ENCODE measurements at places on chromosomes 1 and 21.

GRCh38 chr1:148263128-148263905, 111.2 kb upstream of the NBPF11 start:
- no peak for DNase-seq

DNA sequence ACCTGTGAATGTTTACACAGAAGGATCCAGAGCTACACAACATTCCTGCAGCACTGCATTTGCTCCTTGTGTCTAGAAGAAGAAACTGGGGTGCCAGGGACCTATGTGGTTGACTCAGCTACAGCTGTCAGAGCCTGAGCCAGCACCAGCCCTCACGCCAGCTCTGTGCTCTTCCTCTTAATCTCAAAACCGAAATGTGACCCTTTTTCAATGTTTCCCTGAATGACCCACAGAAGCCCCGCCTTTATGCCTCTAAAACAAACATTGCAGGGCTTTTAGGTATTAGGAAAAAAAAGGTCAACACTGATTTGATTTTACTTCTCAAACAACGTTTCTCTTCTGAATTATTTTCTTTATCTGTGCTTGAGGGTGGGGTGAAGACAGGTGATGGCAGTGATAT, 260.5 kb downstream of the DYRK1A start:
- DNase-seq: no peak

- DNase-seq: no peak
Measured at GRCh38 chr1:241647658-241648057, 4.4 kb upstream of the WDR64 start.

DNA sequence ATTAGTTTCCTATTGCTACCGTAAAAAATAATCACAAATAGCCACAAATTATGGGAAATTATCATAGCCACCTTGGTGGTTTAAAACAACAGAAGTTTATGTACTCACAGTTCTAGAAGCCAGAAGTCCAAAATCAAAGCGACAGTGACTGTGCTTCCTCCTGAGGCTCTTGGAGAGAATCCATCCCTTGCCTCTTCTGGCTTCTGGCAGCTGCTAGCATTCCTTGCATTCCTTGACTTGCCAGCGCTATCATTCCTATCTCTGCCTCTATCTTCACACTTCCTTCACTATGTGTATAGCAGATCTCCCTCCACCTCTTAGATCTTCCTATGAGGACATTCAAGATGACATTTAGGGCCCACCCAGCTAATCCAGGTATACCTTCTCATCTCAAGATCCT, 180.1 kb upstream of the USP25 start:
- DNase-seq: no peak

GRCh38 chr1:3096345-3096744, 27.3 kb downstream of the PRDM16 start:
- no peak for DNase-seq

GRCh38 chr1:2561446-2561845, 5.3 kb downstream of the TNFRSF14 start:
- DNase-seq: no peak

DNA sequence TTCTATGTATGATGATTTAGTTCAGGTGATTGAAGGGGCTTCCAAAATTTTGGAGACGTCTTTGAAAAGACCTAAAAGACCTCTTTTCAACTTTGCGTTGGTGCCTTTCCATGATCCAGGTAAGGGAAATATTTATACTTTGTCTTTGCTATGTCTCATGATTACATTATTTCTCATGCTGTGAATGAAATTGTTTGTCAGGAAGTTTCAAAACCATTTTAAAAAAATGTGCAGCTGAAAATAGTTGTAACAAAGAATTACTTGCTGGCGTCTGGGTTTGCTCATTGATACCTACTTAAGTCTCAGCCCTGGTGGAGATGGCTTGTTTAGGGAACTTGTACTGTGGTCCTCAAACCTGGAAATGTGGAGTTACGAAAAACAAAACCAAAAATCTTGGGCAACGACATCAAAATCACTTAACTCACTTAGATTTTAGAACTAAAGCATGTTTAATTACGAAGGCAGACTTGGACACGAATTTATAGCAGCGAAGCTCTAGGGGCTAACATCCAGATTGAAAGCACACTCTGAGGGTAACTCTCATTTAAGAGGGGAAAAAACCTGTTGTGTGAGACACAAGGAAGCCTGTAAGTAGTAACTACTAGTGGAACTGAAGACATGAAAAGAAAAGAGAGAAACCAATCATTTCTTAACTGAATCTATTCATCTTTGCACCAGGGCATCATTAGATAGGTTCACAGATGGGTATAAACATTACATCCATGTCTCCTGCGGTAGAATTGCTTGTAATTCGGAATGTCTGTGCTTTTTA, 924 bp downstream of the HMCN1 start:
- DNase-seq: no peak

DNA sequence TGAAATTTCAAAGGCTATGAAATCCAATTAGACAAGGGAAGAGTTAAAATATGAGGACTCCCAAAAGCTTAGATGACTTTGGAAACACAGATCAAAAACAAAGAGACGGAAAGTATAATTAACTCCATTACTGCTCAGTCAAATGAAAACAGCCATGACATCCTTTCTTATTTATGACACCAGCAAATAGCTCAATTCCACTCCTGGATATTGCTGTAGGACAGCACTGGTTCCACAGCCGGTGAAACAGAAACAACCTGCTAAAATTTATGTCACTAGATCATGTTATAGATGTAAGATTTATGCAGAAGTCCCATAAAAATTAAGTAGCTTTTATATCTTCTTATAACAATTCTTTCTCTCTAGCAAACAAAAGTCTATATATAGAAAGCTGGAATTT, 65.6 kb upstream of the RRP15 start:
- DNase-seq: no peak

GRCh38 chr1:47703981-47704596, 266.2 kb downstream of the FOXD2 start:
- no peak for DNase-seq

- no peak for DNase-seq
Measured at GRCh38 chr1:14320986-14321385, 277.5 kb upstream of the KAZN start.

- DNase-seq: no peak
Measured at GRCh38 chr1:74548961-74549750, 36.7 kb upstream of the LRRC53 start.

GRCh38 chr1:203368624-203369451, 17.9 kb upstream of the FMOD start:
- peak; percentile 15 for DNase-seq

DNA sequence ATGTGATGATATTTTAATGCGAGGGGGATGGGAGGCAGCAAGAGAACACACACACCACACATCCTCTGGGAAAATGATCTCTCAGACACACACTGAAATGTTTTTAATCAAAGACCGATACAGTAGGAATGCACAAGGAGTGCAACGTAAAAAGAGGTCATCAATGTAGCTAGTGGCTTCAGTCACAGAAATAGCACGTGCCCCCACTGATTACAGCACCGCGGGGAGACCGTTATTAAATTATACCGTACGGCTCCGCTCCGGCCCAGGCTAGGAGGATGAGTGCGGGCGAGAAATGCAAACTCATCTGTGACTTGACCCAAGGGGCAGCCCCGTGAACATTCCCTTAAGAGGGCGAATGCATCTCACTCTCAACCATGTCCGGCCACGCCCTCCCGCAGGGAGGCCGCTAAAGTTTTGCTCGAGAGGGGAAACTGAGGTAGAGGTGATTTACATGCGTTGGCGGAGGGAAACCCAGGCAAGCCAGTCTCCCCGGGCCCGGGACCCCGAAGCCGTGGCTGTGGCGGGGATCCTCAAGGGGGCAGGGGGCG, 552 bp downstream of the UBR4 start:
- DNase-seq: no peak

DNA sequence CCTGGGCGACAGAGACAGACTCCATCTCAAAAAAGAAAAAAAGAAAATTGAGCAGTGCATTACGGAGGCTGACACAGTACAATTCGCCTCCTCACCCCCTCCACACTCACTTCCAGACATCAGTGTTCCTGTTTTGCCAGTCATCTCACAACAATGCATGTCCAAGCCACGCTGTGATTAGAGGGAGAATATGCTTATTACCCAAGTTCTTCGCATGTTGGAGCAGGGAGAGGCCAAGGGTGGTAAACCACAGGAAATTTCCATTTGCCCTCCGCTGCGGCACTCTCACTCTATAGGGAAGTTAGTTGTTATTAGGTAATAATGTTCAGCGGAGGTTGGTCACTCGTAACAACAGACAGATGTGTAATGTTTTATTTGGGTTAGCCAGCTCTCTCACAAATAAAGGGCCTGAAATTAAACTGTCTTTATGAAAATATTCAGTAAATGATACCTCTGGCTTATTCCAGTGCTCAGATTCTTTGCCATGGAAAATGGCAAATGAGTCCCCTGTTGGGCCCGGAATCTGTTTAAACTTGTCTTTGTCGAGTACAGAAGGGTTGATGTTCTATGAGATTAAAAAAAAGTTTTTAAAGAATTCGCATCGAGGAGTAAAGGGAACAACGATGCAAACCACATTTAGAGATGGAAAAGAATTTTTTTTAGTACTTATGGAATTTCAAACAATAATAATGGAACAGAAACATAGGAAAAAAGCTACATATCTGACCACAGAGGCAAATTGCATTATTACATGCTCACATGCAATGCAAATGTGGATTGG, 33.1 kb downstream of the KCNJ15 start:
- no peak for DNase-seq

DNA sequence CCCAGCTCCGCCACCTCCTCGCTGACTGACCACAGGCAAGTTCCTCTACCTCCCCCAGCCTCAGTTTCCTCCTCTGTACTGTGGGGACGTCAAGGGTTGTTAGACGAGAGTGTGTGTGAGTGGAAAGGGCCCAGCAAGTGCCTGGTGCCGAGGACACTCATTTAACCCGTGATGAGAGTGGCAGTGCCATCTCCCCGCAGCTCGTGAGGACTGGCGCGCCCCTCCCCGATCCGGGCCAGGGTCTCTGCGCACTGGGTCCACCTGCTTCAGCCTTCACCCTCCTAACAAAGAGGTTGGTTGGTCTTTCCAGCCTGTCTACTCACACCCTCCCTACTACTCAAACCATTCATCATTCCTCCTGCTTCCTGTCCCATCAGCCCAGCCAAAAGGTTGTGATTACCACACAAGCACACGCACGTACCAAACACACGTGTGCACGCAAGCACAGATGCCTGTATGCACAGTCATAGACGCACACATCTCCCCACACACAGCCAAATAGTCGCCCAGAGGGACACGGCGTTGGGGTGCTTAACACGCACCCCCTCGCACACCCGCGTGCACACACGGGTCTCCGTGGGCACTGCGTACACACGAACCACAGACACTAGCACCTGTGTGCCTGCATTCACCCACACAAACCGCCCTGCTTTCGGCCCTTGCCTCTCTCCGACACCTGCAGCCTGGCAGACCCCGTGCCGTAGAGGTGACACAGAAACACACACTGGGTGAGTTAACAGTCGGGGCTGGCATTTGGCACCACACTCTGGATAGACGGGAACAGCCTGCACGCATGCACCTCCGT, 39.3 kb downstream of the TAS1R2 start:
- DNase-seq: no peak

GRCh38 chr1:30888391-30888790, 20.2 kb downstream of the SDC3 start:
- no peak for DNase-seq

GRCh38 chr1:25820247-25821111, 725 bp downstream of the MTFR1L start:
- no peak for DNase-seq

DNA sequence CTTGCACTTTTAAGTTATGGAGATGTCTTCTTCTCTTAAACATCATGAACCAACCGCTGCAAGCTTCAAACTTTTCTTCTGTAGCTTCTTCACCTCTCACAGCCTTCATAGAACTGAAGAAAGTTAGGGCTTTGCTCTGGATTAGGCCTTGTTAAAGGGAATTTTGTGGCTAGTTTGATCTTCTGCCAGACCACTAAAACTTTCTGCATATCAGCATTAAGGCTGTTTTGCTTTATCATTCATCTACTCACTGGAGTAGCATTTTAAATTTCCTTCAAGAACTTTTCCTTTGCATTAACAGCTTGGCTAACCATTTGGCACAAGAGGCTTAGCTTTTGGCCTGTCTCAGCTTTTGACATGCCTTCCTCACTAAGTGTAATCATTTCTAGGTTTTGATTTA, 43.0 kb upstream of the RGL1 start:
- no peak for DNase-seq

DNA sequence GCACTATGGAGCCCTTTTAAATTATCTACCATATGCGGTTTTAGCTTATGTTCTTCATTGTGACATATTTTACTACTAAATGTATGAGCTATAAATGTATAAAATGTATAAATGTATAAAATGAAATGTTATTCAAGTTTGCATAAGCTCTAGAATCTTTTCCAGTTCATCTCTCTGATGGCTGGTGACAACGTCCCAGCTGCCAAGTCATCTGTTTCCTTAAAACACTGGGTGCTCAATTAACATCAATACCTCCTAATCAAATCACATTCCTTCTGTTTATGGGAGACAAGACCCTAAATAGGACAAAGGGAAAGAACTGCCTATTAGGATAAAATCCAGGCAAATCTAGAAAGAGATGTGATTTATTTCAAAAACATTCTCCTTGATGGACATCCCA, 22.9 kb downstream of the DSTYK start:
- no peak for DNase-seq

DNA sequence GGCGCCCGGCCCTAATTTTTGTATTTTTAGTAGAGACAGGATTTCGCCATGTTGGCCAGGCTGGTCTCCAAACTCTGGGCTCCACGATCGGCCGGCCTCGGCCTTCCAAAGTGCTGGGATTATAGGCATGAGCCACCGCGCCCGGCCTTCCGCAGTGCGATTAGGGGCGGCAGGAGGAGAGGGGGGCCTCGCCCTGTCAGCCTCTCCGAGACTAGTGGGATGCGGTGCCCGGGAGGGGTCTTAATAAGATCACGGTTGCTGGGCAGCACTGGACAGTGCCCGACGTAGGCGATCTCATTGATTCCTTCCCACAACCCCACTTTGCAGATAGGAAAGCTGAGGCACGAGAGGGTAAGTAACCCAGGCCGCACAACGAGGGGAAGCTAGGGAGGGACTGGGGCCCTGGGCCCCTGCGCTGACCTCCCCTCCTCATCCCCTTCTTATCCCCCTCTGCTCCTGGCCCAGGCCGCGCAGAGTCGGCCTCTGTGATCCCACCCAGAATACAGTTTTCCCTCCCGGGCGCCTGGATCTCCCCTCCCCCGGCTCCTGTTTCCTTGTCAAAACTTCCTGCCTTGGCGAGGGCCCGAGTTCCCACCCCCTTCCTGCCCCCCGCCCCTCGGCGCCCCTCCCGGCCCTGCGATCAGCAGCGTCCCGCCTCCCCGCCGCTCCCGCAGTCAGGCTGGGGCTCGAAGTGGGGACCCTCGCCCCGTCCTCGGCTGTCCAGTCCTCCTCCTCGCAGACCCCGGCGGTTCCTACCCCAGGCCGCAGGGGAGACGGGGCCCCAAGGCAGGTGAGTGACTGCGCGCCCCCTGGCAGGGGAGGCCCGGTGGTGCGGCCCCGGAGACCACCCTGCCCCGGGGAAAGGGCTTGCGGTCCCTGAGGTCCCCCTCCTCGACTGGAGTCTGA, at the start of gene PEAR1:
TSS of gene PEAR1 (plus strand) at position 671 of the 906 bp plus-strand sequence. CDS start 10,209 bp downstream, outside the sequence.
- no peak for DNase-seq

- DNase-seq: no peak
Measured at GRCh38 chr1:103492003-103492625, 33.4 kb upstream of the RNPC3 start.
